Sigmoid colon (tissue), 7 donors: ENCODE measurements at places on chromosomes 2 and 18. TPM values are rescaled to one million over a fixed set of nuclear protein-coding genes. Genes with fewer than 3 reads are reported as not detected.

GRCh38 chr2:75018162-75018561, 59.7 kb downstream of the POLE4 start:
- no peaks in the 10 kb centered on the region for H3K4me1 ChIP-seq
- no peaks in the 10 kb centered on the region for H3K27me3 ChIP-seq
- no peaks in the 10 kb centered on the region for H3K36me3 ChIP-seq
- no peak overlapping the region for H3K4me3 ChIP-seq
- no peak for DNase-seq
- H3K27ac ChIP-seq = no peak overlapping the region

TAF4B gene
- polyA plus RNA-seq = 4.7 TPM

DNA sequence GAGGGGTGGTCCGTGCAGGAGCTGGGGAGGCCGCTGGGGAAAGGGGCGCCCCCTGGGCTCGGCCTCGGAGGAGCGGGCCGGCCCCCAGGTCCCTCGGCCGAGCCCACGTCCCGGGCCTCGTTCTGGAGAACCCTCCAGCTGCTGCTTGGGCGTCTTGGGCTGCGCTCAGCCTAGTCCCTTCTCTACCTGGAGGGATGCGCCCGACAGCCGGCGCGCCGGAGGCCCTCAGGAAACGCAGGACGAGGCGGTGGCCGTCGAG, 293 bp upstream of the D2HGDH start:
- no peaks in the 10 kb centered on the region for H3K27me3 ChIP-seq
- peak overlapping the region; percentile 94 for H3K27ac ChIP-seq
- no peaks in the 10 kb centered on the region for H3K4me1 ChIP-seq
- no peak for DNase-seq
- H3K4me3 ChIP-seq = peak overlapping the region; percentile 93
- H3K36me3 ChIP-seq = no peaks in the 10 kb centered on the region

ACMSD gene
- polyA plus RNA-seq = not detected

SCYGR6 gene
- polyA plus RNA-seq = not detected

DNA sequence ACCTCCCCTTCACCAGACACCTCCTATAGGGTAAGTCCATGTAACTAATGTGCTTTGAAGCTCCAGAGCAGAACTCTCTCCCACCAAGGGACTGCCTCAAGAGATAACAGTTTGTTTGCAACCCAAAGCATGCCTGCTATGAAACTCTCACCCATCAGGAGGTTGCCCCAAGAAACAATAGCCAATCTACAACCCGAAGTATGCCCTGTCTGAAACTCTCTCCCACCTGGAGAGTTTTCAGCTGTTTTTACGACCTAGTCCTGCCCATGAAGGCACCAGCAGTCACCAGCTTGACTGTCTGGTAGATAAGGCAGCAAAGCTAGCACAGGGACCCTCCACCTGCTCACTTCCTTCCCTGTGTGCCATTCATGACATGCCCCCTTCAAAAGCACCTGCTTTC, 533.9 kb upstream of the CRIM1 start:
- H3K4me3 ChIP-seq = no peak overlapping the region
- H3K27ac ChIP-seq = no peak overlapping the region
- no peak for DNase-seq

GRCh38 chr2:188628989-188629752, 337.5 kb downstream of the GULP1 start:
- H3K27me3 ChIP-seq = no peaks in the 10 kb centered on the region
- no peak overlapping the region for H3K27ac ChIP-seq
- no peak for DNase-seq
- H3K4me3 ChIP-seq = no peak overlapping the region
- H3K4me1 ChIP-seq = peaks cover 22% of the 10 kb centered on the region
- no peaks in the 10 kb centered on the region for H3K36me3 ChIP-seq

GRCh38 chr18:51425889-51426288, 228.4 kb upstream of the MEX3C start:
- H3K36me3 ChIP-seq = no peaks in the 10 kb centered on the region
- H3K4me1 ChIP-seq = no peaks in the 10 kb centered on the region
- no peak overlapping the region for H3K27ac ChIP-seq
- no peak overlapping the region for H3K4me3 ChIP-seq
- DNase-seq = no peak

DOK6 gene
- polyA plus RNA-seq = under 0.01 TPM

DNA sequence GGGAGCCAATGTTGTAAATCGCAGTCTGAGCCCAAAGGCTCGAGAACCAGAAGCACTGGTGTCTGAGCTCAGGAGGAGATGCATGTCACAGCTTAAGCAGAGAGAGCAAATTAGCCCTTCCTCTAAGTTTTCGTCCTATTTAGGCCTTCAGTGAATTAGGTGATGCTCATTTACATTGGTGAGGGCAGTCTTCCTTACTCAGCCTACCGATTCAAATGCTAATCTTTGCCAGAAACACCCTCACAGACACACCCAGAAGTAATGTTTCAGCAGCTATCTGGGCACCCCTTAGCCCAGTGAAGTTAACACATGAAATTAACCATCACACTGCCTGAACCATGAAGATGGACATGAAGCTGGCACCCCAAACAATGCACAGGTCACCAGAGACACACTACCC, 385.1 kb downstream of the STK39 start:
- DNase-seq = no peak
- H3K4me3 ChIP-seq = no peak overlapping the region

DNA sequence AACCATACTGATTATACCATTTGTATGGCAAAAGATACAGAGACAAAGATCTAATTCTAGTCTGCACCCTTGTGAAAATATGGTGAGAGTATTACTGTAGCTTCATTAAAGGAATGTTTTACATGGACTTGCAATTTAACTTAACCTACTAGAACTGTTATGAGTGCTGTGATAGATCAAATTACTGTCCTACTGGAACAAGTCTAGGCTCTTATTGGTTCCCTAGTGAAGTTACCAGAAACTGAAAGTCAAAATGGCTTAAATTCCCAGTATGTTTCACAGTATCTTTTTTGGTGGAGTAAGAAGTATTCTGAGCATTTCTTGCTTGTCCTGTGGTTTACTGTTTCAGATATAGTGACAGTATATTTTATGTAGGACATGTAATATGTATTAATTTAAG, 3.8 kb upstream of the TBR1 start:
- DNase-seq = no peak
- H3K36me3 ChIP-seq = no peaks in the 10 kb centered on the region
- peaks cover 28% of the 10 kb centered on the region for H3K27me3 ChIP-seq
- H3K27ac ChIP-seq = no peak overlapping the region
- peaks cover 31% of the 10 kb centered on the region for H3K4me1 ChIP-seq

GRCh38 chr18:31633392-31634330, 42.0 kb downstream of the TTR start:
- H3K4me1 ChIP-seq = no peaks in the 10 kb centered on the region
- H3K4me3 ChIP-seq = no peak overlapping the region
- H3K27me3 ChIP-seq = no peaks in the 10 kb centered on the region

- H3K4me3 ChIP-seq = no peak overlapping the region
- DNase-seq = no peak
- peaks cover 14% of the 10 kb centered on the region for H3K4me1 ChIP-seq
These were observed 201.0 kb upstream of the STK17B start for GRCh38 chr2:196372276-196372809.

- no peaks in the 10 kb centered on the region for H3K27me3 ChIP-seq
- DNase-seq = no peak
- H3K27ac ChIP-seq = peak overlapping the region; percentile 84
- peaks cover 35% of the 10 kb centered on the region for H3K4me1 ChIP-seq
- peak overlapping the region; percentile 71 for H3K4me3 ChIP-seq
These were observed 1.2 kb upstream of the MZT2A start for GRCh38 chr2:131493199-131493968.

MPP4 gene
- not detected for polyA plus RNA-seq

- H3K27ac ChIP-seq = no peak overlapping the region
- no peak for DNase-seq
- H3K36me3 ChIP-seq = no peaks in the 10 kb centered on the region
- H3K27me3 ChIP-seq = no peaks in the 10 kb centered on the region
- H3K4me3 ChIP-seq = no peak overlapping the region
- no peaks in the 10 kb centered on the region for H3K4me1 ChIP-seq
These were observed 2045.3 kb upstream of the PIK3C3 start for GRCh38 chr18:39909706-39910105.

DUSP19 gene
- polyA plus RNA-seq = 0.69 TPM

DNA sequence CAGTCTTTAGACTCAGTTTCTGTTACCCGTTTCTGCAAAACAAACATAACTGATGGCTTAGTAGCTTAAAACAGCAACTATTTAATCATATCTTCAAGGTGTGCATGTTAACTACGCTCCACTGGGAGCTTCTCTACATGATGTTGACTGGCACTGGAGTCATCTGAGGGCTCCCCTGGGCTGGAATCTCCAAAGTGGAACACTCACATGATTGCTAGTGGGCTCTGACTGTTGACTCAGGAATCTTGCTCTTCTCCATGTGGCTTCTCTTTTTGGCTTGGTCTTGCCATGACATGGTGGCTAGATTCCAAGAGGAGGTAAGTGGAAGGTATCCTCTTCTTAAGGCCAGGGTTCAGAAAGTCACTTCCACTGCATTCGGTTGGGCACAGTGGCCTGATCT, 160.8 kb downstream of the PMAIP1 start:
- no peaks in the 10 kb centered on the region for H3K36me3 ChIP-seq
- H3K27ac ChIP-seq = peak overlapping the region; percentile 23
- H3K4me1 ChIP-seq = peaks cover 4% of the 10 kb centered on the region
- H3K4me3 ChIP-seq = no peak overlapping the region

MC2R gene
- not detected for polyA plus RNA-seq

MYOM1 gene
- 5.4 TPM for polyA plus RNA-seq

SLC23A3 gene
- polyA plus RNA-seq = 6.5 TPM

DNA sequence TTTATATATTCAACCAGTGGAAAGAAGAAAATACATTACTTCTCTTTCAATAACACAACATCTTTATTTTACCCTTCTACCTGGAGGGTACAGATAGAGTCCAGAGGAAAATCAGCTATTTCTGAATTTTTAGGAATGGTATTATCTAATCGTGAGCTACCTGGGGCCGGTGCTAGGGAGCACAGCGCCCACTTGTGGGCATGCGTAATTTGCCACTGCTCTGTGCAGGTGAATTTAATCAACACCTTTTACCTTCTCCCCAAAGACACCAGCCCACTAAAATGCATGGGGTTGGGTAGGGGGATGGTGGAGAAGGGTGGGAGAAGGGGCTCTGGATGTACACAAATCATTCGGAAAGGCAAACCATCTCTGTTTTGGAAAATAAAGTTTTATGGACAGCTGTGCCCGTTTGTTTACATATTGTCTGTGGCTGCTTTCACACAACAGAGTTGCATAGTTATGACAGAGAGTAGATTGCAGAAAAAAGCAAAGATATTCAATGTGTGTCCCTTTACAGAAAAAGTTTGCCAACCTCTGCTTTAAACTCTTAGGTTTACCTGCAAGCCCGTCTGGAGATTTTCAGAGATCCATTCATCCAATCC, 51.5 kb upstream of the DCC start:
- H3K27me3 ChIP-seq = no peaks in the 10 kb centered on the region
- no peak overlapping the region for H3K4me3 ChIP-seq
- H3K27ac ChIP-seq = no peak overlapping the region
- H3K36me3 ChIP-seq = no peaks in the 10 kb centered on the region

DNA sequence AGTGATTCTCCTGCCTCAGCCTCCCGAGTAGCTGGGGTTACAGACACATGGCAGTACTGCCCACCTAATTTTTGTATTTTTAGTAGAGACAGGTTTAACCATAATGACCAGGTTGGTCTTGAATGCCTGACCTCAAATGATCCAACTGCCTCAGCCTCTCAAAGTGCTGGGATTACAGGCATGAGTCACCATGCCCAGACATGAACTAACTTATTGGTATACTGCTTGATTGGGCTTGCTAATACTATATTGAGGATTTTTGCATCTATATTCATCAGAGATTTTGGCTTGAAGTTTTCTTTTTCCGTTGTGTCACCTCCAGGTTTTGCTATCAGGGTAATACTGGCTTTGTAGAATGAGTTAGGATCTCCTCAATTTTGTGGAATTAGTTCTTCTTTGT, 706.1 kb upstream of the HS6ST1 start:
- H3K27me3 ChIP-seq = no peaks in the 10 kb centered on the region
- DNase-seq = no peak
- no peak overlapping the region for H3K27ac ChIP-seq
- no peak overlapping the region for H3K4me3 ChIP-seq
- H3K36me3 ChIP-seq = no peaks in the 10 kb centered on the region
- H3K4me1 ChIP-seq = no peaks in the 10 kb centered on the region

DNA sequence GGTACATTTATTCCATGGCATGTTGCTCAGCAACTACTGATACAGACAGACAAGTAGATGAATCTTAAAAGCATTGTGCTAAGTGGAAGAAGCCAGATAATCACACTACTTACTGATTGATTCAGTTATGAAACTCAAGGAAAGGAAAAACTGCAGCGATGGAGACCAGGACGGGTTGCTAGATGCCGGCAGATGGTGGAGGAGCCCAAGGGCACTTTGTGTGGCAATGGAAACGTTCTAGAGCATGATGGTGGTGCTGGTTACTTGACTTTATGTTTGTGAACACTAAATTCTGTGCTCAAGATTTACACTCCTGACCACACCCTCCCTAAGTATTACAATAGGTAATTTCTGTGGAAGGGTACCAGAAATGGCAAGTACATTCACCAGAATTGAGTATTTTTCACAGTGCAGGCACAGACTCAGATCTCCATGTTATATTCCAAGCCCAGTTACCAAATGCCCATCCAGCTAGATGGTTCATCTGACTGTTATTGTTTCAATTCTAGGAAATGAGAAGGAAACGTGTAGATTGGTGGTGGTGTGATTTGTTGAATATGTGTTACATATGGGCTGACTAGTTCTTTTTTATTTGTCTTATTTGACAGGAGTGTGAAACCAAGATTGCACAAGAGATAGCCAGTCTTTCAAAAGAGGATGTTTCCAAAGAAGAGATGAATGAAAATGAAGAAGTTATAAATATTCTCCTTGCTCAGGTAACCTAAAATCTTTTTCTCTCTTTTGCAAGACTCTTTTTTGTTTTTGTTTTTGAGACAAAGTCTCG, 55.1 kb downstream of the RALBP1 start:
- no peak for DNase-seq
- peaks cover 11% of the 10 kb centered on the region for H3K4me1 ChIP-seq
- no peaks in the 10 kb centered on the region for H3K27me3 ChIP-seq
- H3K36me3 ChIP-seq = peaks cover 34% of the 10 kb centered on the region

DNA sequence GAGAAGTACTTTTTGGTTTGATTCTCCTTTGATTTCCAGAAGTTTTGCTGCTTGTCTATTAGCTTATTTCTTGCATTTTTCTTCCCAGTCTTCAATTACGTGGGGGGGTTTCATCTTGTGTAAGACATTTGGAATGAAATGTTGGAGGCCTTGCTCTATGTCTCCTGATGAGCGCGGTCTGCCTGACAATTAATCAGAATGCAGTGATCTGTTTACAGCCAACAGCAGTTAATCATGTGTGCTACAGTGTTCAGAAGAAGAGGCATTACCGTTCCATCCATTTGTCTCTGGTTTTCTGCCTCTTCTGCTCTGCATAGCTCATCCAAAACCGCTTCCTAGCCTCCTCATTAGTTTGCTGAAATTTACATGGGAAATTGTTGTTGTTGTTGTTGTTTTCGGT, 134.4 kb upstream of the ST6GAL2 start:
- no peak overlapping the region for H3K27ac ChIP-seq
- no peak for DNase-seq
- no peaks in the 10 kb centered on the region for H3K4me1 ChIP-seq
- no peaks in the 10 kb centered on the region for H3K27me3 ChIP-seq

ZNF516 gene
- polyA plus RNA-seq = 2.4 TPM
